ENCODE measurements at places on chromosomes 16 and 17.

DNA sequence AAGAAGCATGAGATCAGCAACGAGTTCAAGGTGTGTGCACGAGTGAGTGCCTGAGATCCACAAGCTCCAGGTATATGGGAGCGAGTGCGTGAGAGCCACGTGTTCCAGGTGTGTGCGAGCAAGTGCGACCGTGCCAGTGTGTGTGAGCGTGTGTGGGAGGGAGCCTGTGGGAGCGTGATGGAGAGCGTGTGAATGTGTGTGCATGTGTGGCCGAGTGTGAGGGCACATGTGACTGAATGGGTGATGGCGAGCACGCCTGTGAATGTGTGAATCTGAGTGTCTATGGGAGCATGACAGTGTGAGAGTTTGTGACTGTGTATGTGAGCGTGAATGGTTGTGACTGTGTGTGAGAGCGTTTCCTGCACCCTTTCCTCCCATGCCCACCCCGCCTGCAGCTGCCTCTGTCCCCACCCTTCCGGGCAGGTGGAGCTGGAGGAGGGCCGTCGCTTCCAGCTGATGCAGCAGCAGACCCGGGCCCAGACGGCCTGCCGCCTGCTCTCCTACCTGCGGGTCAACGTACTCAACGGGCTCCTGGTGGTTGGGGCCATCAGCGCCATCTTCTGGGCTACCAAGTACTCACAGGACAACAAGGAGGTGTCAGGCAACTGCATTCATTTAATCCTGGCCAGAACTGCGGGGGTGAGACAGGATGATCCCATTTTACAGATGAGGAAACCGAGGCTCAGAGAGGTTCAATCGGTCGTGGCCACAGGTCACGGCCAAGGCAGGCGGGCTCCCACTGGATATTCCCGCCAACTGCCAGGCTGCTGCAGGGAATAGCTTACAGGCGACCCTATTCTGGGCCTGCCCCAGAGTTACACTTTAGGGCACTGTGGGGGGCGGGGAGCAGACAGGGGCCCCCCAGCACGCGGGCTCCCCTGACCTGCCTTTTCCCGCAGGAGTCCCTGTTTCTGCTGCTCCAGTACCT, 3.7 kb downstream of the TMC8 start:
- peak; percentile 58 for DNase-seq

- no peak for DNase-seq
Observed at GRCh38 chr17:28573040-28573380, 1.7 kb upstream of the PIGS start.

DNA sequence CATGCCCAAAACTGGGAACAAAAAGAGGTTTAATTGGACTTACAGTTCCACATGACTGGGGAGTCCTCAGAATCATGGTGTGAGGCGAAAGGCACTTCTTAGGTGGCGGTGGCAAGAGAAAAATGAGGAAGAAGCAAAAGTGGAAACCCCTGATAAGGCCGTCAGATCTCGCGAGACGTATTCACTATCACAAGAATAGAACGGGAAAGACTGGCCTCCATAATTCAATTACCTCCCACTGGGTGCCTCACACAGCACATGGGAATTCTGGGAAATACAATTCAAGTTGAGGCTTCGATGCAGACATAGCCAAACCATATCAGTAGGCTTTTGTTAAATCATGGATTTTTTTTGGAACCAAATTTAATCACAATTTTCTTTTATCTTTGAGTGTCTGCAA, 24.4 kb downstream of the RBL2 start:
- DNase-seq = no peak

DNA sequence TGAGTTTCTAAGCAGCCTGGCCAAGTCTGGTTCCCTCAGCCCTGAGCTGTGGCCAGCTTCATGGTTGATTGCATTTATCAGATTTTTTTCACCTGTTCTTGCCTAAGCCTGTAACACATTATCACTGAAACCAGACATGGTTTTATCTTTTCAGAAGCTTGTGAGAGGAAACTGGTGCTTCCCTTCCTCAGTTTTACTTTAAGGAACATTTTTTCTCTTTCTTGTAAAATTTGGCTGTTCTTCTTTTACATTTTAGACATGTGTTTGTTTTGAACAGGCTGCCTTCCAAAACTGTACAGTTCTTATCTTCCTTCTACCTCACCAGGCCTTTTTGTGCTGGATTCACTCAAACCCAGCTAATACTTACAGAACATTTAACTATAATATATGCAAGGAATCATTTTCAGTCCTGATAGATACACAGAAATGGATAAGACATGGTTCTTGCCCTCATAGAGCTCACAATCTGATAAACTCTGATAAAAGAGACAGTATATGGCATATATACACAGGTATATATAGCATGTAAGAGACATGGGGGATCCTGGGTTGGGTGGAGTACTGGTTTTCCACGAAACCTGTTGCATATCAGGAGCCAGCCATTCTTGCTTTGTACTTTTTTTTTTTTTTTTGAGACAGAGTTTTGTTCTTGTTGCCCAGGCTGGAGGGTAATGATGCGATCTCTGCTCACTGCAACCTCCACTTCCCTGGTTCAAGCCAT, 44.5 kb downstream of the ZNRF1 start:
- DNase-seq = no peak

DNA sequence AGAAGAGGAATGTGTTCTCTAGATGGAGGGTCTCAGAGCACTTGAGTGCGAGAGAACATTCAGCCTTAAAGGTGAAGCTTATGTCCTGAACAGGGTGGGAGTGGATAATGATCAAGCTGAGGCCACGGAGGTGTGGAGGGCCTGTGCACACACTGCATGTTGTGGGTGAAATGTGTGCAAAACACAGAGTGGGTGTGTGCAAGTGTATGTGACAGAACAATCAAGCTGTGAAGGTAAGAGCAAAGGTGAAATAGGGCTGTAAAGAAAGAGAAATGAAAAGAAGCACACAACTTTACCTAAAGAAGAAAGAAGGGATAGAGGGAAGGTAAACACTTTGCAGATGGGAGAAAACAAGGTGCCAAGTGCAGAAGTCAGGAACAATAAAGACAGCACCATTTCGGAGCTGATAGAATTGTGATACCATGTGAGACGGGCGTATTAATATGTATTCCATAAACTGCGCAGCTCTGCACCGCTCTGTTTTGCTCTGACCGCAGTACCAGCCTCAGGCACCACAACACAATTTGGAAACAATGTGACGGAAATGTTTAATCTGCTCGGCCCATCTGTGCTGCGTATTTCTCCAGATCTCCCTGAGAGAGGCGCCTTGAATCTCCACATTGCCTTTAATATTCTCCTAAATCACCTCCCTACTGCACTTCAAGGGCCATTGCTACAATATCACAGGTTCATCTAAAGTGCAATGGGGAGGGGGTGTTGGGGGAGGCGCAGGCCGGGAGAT, 40.6 kb downstream of the SNX11 start:
- DNase-seq = no peak
